ENCODE measurements at places on chromosomes 3 and 15. TPM values are rescaled to one million over a fixed set of nuclear protein-coding genes. Genes with fewer than 3 reads are reported as not detected.

Gene RPP25
- 2.1 TPM for total RNA-seq

Gene C3orf49
- total RNA-seq, result not detected

Gene SLC2A2
- 351 TPM for total RNA-seq

Gene ECE2
- not detected for total RNA-seq

Gene IMPG2
- total RNA-seq, result 0.03 TPM

Gene SLCO2A1
- 7.4 TPM for total RNA-seq

Gene NR1I2
- total RNA-seq, result 206 TPM

Gene HPS3
- total RNA-seq, result 5.1 TPM

Gene ATP10A
- total RNA-seq, result 0.50 TPM

Gene MAP6D1
- 0.65 TPM for total RNA-seq

Gene ALG1L2
- total RNA-seq, result 0.78 TPM

Gene TNFAIP8L3
- 1.1 TPM for total RNA-seq

Gene RGMA
- 0.33 TPM for total RNA-seq

Gene GUCA1C
- not detected for total RNA-seq

Gene OXSR1
- total RNA-seq, result 12.1 TPM

Gene ALDH1A3
- total RNA-seq, result 4.0 TPM
